Activated T-helper 2 cell treated with anti-CD3 and anti-CD28 coated beads, Interferon-gamma antibody, Interleukin-2, Interleukin-4, amounts not matched to agents 10 μg/mL and 5 μg/mL and 100 μg/mL, durations not matched to agents 14 hours and 24 hours and 36 hours (primary cell): ENCODE measurements at places on chromosomes 1 and 21.

GRCh38 chr1:177948336-177948972 is 21.4 kb downstream of the SEC16B start:
- DNase-seq = no peak

GRCh38 chr1:228082918-228083870 is 686 bp downstream of the ARF1 start:
- no peak for DNase-seq

- DNase-seq = no peak
Observed at GRCh38 chr1:218996362-218996761, 177.3 kb upstream of the LYPLAL1 start.

DNA sequence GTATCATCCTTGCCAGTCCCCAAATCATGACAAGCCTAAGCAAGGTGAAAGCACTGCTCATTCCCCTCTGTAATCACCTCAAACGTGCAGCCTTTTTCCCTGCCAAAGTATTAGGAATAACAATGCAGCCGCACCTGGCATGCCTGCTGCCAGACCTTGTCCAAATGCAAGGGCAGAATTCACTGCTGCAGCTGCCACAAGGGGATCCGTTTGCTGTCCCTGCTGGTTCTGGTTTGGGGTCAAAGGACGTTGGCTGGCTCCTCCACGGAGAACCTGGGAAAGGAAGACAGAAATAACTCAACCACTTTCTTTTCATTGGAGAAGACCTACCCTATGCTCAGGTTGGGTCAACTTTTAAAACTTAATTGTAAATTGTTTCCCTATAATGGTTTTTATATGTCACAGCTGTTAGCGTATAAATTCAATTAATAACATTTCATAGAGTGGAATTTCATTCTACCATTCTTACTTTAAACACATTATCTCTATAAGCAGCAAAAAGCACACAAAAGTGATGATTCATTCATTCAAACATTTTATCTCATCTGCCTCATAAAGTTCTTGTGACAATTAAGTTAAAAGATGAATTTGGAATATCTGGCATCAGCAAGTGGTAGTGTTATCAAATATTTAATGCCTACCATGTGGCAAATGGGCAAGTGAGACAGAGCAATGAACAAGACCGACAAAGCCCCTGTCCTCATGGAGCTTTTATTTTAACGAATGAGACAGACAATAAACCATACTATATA is 59.8 kb upstream of the SDC3 start:
- no peak for DNase-seq

- DNase-seq = no peak
Observed at GRCh38 chr1:236023926-236024565, 40.8 kb downstream of the NID1 start.

- no peak for DNase-seq
Observed at GRCh38 chr1:167086033-167086432, 4.1 kb downstream of the GPA33 start.

- no peak for DNase-seq
Observed at GRCh38 chr1:30405081-30405480, 318.3 kb downstream of the MATN1 start.

- no peak for DNase-seq
Observed at GRCh38 chr1:26350343-26350700, 3.6 kb downstream of the CRYBG2 start.

- DNase-seq = no peak
Observed at GRCh38 chr21:45100866-45101265, 26.5 kb downstream of the ADARB1 start.

GRCh38 chr21:38249696-38250278 is 7.0 kb upstream of the KCNJ15 start:
- DNase-seq = no peak

- DNase-seq = no peak
Observed at GRCh38 chr1:14955402-14955801, 198.1 kb upstream of the TMEM51 start.

- no peak for DNase-seq
Observed at GRCh38 chr1:24018611-24019580, 38.8 kb upstream of the SRSF10 start.

GRCh38 chr1:111110197-111110899 is 29.5 kb downstream of the DRAM2 start:
- DNase-seq = no peak

- DNase-seq = no peak
Observed at GRCh38 chr1:232630894-232631195, 912 bp upstream of the SIPA1L2 start.

DNA sequence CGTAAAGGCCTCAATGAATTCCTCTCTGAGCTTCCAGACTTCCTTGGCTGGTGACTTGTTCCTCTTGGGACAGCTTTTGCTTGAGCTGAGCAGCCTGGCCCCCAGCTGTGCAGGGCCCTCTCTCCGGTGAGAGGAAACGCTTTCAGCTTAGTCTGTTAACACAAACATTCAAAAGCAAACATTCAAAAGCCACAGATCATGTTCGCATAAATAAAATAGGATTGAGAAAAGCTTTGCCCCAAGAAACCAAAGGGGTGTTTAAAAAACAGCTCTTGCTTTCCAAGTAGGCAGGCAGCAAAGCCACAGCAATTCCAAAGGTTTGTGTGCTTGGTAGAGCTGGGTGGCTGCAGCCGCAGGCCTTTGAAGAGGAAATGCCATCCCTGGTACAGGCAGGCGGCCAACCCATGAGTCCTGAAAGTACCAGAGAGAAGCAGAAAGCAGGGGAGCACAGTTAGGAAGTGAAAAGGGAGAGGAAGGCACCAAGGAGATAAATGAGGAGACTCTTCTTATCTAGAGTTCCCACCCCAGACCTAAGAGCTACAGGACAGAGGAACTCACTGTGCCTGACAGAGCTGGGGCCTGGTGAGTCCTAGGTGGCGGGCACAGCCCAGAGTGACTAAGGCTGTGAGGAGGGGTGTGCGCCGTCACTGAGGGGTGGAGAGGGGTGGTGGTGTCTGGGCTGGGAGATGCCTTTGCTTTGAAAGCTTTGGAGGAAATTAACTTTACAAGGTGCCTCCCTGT is 48.4 kb downstream of the CCN1 start:
- DNase-seq = no peak

- DNase-seq = no peak
Observed at GRCh38 chr1:167137793-167138510, 44.1 kb downstream of the STYXL2 start.

DNA sequence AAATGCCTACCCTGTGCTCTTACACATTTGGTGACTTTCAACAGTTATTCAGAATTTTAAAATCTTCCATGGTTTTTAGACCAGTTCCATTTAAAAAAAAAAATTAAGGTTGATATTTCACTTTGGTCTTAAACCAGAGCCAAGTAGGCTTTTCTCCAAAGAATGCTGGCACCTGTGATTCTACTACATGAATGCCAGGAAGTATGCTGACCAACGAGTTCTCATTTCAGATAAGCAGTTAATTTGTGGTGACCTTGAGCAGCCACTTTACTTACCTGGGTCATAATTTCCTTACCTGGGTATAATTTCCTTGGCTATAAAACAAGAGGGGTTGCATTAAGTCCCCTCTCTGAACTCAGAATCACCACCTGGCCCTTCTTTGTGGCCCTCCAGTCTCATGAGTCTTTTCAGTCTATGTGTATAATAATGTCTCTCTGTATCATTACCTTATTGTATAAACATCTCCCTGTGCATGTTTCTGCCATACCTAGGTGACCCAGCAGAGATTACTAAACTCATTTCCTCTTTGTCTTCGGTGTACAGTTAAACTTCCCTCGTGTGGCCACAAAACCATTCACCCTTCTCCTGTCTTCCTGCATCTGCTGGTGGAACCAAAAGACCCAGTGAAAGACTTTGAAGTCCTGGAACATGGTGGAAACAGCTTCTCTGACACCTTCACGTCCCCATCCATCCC is 139.1 kb upstream of the DPT start:
- DNase-seq = no peak

DNA sequence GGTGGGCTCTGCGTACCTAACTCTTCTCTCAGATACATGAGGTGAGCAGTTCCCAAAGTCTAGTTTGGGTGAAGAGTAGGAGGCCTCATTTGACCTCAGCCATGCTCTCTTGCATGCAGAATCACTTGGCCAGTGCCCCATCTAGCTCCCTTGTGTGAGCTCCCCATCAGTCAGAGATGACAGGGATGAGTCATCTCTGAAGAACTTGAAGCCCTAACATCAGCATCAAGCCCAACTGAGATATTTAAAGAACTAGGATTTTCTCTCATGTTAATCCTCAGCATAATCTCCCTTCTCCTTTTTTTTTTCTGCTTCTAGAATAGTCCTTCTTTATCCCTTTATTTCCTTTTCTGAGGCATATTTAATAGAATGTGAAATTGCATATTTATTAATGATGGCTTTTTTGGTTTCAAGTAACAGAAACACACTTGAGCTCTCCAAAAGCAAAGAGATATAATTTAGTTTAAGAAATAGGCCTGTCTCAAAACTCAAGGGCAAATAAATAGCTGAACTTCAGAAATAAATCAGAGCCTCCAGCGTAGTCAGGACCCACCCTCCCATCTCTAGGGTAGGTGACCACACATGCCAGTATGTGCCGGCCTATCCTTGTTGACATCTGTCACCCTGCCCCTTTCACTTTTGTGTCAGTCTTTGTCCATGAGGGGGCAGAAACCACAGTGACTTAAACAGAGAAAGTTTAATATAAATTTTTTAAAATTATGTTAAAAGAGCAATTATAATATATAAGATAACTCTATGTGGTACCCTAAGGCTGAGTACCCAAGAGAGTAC is 112.3 kb downstream of the TSEN15 start:
- no peak for DNase-seq

GRCh38 chr21:45142469-45143308 is 68.3 kb downstream of the ADARB1 start:
- DNase-seq = no peak

GRCh38 chr1:207858806-207859205 is 52.1 kb downstream of the CD34 start:
- DNase-seq = no peak

DNA sequence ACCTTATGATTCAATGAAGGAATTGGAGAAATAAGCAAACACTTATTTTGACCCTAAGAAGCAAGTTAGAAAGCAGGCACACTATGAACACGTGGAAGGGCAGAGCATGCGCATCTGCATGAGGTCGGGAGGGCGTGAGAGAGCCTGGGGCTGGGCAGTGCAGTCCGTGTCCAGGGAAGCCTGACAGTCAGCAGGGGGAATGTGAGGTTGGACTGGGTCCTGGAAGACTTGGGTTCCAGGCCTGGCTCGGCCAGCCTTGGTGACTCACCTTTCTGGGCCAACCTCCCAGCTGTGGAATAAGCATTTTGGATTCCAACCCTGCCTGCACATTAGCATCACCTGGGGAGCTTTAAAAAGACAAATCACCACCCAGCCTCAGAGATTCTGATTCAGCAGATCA is 26.6 kb upstream of the LMX1A start:
- DNase-seq = no peak

DNA sequence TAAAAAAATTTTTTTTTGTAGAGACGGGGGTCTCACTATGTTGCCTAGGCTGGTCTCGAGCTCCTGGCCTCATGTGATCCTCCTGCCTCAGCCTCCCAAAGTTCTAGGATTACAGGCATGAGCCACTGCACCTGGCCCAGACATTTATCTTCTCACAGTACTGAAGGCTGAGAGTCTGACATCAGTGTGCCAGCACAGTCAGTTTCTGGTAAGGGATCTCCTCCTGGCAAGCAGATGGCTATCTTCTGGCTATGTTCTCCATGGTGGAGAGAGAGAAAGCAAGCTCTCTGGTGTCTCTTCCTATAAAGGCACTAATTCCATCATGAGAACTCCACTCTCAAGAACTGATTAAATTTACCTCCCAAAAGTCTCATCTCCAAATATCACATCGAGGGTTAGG is 57.8 kb upstream of the C1orf185 start:
- no peak for DNase-seq

GRCh38 chr1:186112280-186112679 is 262.8 kb downstream of the TPR start:
- DNase-seq = no peak

GRCh38 chr1:38990386-38990737 is 714 bp upstream of the AKIRIN1 start:
- no peak for DNase-seq

GRCh38 chr1:183982172-183982963 is 55.2 kb downstream of the COLGALT2 start:
- no peak for DNase-seq

GRCh38 chr1:155007251-155007828 is 4.7 kb downstream of the ZBTB7B start:
- no peak for DNase-seq
